ENCODE measurements at places on chromosomes 3 and 15. TPM values are rescaled to one million over a fixed set of nuclear protein-coding genes. Genes with fewer than 3 reads are reported as not detected.

The STARD9 gene
- total RNA-seq = 8.0 TPM

- DNase-seq = peak; percentile 18
Measured at GRCh38 chr3:171615686-171616085, 155.5 kb upstream of the TNIK start.

DNA sequence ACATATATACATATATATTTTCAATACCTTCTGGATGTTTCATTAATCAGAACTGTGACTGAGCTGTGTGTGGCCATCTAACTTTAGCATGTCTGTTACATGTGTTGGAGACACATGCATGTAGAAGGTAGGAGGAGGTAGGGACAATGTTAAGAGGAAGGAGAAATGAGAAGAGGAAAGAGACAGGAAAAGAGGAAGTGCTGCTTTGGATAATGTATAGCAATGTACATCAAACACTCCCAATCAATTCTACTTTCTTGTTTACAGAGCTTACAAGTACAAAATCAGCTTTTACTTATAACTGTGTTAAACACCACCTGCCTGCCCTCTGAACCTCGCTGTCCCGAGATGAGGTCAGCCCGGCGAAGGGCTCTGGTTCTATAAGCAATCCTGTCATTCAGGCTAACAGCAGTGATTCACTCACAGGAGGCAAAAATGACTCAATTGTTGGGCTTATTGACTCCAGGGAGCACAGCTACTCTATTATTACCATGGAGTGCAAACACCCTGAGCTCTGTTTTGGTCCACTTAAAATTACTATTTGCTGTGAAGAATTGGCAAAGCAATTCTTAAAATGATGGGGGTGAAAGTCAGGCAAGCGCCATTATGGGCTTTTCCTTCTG lies 188.9 kb downstream of the MEIS2 start:
- peak; percentile 39 for DNase-seq

DNA sequence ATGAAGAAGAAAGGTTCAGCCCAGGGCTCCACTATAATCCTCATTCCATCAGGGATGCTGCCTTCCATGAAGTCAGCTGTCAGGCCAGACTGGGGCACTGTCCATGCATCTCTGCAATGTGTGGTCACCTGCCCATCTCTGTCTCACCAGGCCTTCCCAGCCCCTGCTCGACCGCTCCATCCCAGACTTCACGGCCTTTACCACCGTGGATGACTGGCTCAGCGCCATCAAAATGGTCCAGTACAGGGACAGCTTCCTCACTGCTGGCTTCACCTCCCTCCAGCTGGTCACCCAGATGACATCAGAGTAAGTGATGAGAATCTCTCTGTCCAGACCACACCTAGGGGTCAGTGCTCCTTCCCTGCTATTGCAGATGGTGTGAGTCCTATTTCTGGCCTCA lies 454.1 kb downstream of the EPHB1 start:
- no peak for DNase-seq

Data from fibroblast of the aortic adventitia (primary cell).